ENCODE measurements at places on chromosomes 2 and 18.
A peak's percentile ranks its signal among the peaks of the same experiment; 100 is the strongest.

- DNase-seq = peak; percentile 28
Measured at GRCh38 chr2:46876741-46877384, 38.7 kb downstream of the MCFD2 start.

- DNase-seq = no peak
Measured at GRCh38 chr18:58349650-58350049, 279.2 kb downstream of the ALPK2 start.

- no peak for DNase-seq
Measured at GRCh38 chr18:32922951-32923430, 150.2 kb upstream of the KLHL14 start.

DNA sequence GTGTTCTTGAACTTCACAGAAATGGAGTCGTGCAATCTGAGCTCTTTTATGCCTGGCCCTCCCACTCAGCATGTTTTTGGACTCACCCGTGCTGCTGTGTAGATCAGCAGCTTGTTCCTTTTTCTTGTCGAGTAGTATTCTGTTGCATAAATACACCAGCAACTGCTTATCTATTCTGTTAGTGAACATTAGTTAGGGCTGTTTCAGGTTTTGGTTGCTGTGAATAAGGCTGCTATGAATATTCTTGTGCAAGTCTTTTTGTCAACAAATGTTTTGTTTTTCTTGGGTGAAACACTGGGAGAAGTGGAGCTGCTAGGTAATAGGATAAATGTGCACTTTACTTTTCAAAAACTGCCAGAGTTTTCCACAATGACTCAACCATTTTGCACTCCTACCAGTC is 15.3 kb upstream of the CIDEA start:
- DNase-seq = no peak

- no peak for DNase-seq
Measured at GRCh38 chr2:13581471-13581870, 864.7 kb downstream of the TRIB2 start.

DNA sequence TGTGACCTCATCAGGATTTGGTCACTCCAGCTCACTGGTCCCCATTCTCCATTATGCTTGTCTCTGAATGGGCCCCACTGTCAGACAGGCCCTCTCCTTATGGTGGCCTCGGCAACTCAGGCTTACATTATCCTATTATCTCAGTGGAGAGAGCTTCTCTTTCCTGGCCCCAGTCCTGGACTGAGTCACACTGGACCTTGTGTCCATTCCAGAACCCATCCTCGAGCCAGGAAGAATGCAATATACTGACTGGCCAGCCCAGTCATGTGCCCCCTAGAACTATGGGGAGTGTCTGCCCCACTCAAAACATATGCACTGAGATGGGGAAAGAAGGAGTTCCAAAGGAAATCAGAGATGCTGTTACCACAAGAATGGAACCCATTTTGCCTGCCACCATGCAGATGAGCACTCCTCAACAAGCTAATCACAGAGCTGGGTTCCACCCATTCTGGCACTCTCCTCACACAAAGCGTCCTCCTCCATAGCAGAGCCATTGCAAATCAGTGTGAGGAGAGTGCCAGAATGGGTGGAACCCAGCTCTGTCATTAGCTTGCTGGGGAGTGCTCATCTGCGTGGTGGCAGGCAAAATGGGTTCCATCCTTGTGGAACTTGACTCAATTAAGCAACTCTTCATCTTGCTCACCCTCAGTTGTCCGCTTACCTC is 71.9 kb downstream of the CHRNA1 start:
- DNase-seq = no peak

GRCh38 chr2:145137901-145138300 is 618.0 kb upstream of the ZEB2 start:
- no peak for DNase-seq

DNA sequence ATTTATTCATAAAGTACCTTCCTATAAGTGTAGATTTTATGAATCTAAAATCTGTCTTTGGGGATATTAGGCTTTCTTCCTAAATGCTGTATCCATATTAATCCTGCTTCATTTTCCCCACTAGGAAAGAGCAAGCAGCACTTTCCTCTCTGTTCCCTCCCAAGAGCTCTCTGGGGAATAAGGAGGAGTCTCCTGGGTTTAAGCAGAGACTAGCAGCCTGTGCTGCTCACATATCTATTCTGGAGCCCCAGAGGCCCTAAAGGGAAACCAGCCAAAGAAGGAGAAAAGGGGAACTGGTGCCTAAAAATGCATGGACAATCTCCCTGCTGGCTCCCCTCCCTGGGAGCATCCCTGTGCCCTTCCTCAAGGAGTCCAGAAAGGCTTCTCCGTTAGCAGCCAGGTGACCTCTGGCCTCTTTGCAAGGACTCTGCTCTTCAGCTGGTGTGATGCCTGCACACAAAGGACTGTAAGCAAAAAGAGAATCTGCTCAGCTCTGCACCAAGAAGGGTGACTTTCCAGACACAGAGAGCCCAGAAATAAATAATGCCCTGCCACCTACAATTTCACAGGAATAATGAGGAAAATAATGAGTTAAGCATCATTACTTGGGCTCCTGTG is 270.6 kb downstream of the SS18 start:
- no peak for DNase-seq

- no peak for DNase-seq
Measured at GRCh38 chr2:44553456-44553855, 191.7 kb downstream of the CAMKMT start.

DNA sequence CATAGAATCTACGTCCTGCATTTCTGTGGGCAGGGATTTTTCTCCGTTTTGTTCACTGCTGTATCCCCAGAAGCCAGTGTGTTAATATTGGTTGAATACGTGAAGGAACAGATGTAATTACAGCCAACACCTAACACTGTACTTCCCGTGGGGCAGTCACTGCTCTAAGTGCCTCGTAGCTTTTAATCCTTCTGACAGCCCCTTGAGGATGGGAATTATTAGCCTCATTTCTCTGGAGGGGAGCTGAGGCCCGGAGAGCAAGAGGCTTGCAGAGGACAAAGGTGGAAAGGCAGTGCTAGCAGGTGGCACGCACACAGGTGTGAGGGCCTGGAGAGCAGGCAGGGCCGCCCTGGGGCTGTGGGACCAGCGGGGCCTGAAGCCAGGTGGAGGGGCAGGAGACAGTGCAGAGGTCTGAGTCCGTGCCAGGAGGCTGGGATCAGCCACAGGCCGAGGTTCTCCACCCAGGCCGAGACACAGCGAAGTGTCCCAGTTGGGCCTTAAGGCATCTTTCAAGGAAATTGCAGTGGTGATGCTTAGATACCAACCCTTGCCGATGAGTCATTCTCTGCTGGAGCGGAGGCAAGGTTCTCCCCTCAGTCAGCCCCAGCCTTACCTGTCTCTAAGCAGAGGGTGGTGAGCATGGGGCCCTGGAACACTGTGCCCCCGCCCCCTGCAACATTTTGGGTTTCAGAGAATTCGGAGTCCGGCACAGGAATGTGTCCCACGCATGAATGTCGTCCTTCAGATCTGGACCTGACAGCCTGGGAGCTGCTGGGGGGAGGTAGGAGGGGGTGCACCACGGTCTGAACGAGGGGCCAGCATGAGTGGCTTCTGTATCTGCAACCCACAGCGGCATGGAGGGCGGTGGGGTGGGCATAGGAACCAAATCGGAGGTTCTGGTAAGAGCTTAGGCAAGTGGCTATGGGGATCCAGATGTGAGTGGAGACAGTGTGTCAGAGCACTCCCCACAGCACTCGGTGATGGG is 122.6 kb downstream of the GBX2 start:
- no peak for DNase-seq

- no peak for DNase-seq
Measured at GRCh38 chr2:70723286-70723885, 44.6 kb downstream of the ADD2 start.

DNA sequence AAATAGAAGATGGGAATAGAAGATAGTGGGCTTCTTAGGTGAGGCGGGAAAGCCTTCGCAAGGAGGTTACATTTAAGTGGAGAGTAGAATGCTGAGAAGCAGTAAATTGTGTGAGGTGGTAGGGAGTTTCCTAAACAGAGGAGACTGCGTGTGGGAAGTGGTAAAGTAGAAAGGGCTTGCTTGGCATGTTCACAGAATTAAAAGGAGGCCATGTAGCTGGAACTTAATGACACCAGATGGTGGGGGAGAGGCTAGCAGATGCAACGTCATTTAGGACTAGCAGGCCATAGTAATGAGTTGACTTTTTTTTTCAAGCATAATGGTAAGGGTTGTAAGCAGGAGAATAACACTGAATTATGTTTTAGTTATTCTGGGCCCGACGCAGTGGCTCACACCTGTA is 13.0 kb upstream of the RTN4 start:
- peak; percentile 71 for DNase-seq

DNA sequence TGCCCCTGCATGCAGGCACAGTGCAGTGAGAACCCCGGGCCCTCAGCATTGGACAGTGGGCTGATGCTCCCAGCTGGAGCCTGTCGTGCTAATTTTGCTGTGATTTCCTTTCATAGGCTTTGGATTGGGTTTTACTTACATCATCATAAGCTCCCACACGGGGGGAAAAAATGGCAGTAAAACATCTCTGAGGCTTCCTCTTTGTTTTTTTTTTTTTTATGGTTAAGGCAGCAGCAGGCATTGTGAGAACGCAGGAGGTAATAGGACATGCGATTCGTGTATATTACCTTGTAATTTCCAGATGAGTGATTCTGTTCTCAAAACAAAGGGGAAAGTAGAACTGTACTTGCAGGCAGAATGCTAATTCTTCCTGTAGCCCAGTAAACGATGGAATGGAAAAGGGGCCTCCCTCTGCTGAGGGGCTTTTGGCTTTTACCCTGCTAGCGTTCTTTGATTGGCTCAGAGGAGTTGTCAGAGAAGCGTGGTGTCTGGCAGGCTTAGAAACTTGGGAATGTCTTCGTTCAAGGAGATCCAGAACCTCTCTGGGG is 89.7 kb downstream of the NPAS2 start:
- no peak for DNase-seq

DNA sequence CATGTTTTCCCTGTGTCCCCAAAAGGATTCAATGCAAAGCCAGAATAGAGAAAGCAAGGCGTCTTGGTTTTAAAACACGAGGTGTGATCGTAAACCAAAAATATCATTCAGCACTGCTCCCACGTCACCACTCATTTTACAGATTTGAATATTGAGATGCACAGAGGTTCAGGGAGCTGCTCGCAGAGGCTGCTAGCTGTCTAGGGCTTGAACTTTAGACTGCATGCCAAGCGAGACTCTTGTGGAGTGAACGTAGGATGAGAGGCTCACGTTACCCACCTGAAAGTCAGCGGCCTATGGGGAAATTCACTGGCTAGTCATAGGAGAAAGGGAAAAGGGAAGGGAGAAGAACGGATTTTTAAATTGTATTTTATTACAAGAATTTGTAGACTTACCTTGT is 130.1 kb downstream of the MBP start:
- DNase-seq = no peak

DNA sequence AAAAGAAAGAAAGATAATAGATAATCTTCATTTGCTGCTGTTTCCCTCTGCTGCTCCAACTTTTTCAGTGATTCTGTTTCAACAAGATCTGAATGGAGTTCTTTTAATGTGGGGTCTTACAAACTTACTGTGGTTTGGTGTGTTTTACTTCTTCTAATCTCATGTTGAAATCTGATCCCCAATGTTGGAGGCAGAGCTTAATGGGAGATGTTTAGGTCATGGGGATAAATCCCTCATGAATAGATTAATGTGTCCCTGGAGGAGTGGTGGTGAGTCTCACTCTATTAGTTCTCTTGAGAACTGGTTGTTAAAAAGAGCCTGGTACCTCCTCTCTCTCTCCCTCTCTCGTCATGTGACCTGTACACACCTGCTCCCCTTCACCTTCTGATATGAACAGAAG is 442.4 kb downstream of the EPHA4 start:
- DNase-seq = no peak

DNA sequence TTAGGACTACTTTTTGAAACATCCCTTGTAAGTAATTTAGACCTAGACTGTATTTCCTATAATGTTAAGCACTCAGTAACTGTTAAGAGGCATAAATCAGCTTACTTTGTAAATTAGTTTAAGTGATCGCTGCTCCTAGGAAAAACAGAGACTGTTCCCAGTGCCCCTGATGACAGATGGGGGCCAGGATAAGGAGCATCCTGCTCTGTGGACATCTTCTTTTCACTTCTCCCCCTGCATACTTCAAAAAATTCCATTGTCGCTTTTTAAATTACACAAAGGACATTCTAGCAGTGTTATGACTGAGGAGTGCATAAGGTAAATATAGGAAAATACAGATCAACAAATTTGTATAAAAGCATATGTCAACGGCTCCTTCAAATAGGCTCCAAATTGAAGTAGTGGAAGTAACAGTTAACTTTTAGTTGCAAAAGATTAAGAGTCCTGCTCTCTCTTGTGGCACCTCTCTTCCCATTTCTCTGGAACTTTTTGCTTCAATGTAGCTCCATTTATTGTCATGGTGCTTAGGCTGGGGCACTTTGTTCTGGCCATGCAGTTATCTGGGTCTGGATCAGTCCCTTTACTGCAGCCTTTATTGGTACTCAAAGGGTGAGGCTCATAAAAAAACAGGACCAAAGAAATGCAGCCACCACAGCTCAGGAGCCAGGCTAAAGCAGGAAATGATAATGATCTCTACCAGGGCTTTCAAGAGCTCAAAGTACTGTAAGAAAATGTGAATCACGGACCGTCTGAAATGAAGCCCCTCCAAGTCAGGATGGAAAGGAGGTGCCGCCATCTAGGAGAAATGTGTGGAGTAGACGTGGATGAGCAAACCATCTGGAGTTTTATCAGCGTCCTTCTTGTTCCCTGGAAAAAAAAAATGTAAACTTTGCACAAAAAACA is 162.1 kb upstream of the ZNF516 start:
- no peak for DNase-seq

DNA sequence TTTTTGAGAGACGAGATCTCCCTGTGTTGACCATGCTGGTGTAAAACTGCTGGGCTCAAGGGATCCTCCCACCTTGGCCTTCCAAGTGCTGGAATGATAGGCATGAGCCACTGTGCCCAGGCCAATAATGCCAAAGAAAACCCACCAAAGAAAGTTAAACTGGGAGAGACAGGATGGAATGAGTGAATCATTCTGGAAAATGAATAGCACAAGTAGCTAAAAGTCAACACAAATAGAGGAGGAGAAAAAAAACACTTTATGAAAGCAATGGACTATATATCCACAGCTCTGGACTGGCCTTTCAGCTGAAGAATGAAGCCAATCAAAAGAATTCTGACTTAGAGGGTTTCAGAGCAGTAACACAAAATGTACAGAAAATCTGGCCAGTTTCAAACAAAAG is 23.9 kb downstream of the IAH1 start:
- no peak for DNase-seq

- DNase-seq = no peak
Measured at GRCh38 chr2:240324312-240325015, 111.0 kb upstream of the GPC1 start.

- DNase-seq = no peak
Measured at GRCh38 chr2:144669196-144669987, 149.5 kb upstream of the ZEB2 start.

GRCh38 chr2:159904127-159904958 is 106.3 kb upstream of the CD302 start:
- no peak for DNase-seq

- no peak for DNase-seq
Measured at GRCh38 chr18:2302628-2303516, 268.4 kb downstream of the METTL4 start.

DNA sequence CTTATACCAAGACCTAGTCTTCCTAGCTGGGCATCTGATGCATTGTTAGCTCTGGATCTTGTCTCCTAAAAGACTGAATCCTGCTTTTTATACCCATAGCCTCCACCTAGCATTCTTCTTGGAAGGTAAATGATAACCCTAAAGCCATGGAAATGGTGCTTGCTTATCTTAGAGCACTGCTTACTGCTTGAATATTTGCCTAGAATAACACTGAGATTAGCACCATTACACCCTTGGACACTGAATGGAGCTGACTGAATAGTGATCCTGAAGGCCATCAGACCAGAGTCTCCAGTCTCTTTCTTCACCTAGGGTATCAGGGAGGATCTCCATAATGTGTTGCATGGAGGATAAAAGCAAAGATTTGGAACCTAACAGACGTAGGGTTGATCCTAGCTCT is 50.3 kb upstream of the UGP2 start:
- no peak for DNase-seq
